Immature natural killer cell (primary cell): ENCODE measurements at places on chromosomes 2 and 18. TPM values are rescaled to one million over a fixed set of nuclear protein-coding genes. Genes with fewer than 3 reads are reported as not detected.

DNA sequence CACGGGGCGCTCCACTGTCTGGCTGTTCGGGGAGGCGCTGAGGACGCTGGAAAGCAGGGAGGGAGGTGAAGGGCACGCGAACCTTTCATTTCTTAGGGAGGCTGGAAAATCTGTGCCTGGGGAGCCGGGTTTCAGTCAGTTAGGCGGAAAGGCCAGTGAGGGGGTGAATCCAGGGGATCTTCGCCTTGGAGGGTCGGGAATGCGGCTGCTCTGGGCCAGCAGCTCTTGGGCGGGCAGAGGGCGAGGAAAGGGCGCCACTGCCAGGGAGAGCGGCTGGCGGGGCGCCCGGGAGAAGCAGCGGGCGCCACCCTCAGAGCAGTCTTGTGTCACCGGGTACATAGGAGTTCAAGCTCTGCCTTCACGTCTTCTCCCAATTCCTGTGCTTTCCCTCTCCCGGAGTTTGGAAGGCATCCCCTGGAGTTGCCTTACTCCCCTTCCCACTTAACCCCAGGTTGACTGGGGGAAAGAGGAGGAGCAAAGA lies 1.4 kb downstream of the CCDC85A start:
- peak overlapping the region; percentile 17 for H3K4me3 ChIP-seq
- no peak overlapping the region for H3K27ac ChIP-seq
- no peaks in the 10 kb centered on the region for H3K36me3 ChIP-seq
- H3K27me3 ChIP-seq, result peaks cover 27% of the 10 kb centered on the region

The TXNDC2 gene
- not detected for polyA plus RNA-seq

The DAPL1 gene
- polyA plus RNA-seq, result not detected

DNA sequence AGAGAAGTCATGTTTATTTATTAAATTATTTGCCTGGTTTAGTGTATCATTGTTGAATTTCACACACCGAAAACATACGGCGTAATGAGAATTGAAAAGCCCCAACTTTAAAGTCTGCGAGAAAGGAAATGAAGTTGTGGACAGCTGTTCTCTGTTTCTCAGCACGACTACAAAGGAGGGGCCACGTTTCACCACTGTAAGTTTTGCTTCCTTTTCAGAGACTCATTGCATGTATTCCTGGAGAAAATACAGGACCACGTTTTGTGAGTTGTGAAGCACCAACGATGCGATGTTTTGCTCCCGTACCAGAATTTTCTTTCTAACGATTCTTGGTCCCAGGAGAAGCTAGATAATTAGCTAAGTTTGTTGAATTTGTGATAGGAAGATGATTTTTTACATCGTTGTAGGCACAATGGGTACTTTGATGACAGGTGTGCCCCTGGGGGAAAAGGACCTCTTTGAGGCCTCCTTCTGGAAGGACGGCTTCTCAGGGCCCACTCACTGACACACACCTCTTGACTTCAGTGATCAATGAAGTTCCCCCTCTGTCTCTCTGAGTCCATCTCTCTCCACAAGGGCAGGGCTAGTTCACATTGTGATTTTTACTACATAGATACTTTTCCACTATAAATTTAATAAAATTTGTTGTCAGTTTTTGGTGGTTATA lies 23.7 kb upstream of the ACKR3 start:
- H3K36me3 ChIP-seq, result peaks cover 31% of the 10 kb centered on the region
- H3K27me3 ChIP-seq, result no peaks in the 10 kb centered on the region
- H3K27ac ChIP-seq, result peak overlapping the region; percentile 97
- peak overlapping the region; percentile 91 for H3K4me3 ChIP-seq
- peaks cover 98% of the 10 kb centered on the region for H3K4me1 ChIP-seq
- peak; percentile 48 for DNase-seq

The GDF7 gene
- polyA plus RNA-seq, result not detected

The SPC25 gene
- polyA plus RNA-seq, result 1.7 TPM

DNA sequence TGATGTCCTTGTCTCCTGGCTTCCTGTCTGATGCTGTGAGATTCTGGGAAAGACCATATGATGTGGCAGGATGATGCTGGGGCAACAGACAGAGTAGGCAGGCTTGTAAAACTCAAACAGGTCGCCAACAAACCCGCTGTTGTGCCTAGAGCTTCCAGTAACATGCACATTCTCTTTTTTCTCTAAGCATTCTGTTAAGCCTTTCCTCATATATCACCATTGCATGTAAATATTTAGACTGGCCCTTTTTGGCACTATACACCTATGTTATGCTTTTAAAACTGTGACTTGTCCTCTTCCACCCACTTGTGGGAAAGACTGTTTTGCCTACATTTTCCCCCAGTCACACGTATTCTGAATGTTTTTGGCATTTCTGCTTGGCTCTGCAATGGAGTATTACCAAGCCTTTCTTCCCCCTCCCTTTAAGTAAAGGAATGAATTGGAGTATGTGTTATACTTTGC lies 250.4 kb upstream of the TANK start:
- H3K36me3 ChIP-seq, result no peaks in the 10 kb centered on the region
- H3K4me3 ChIP-seq, result no peak overlapping the region
- DNase-seq, result no peak
- no peak overlapping the region for H3K27ac ChIP-seq
- peaks cover 4% of the 10 kb centered on the region for H3K27me3 ChIP-seq
- H3K4me1 ChIP-seq, result no peaks in the 10 kb centered on the region

DNA sequence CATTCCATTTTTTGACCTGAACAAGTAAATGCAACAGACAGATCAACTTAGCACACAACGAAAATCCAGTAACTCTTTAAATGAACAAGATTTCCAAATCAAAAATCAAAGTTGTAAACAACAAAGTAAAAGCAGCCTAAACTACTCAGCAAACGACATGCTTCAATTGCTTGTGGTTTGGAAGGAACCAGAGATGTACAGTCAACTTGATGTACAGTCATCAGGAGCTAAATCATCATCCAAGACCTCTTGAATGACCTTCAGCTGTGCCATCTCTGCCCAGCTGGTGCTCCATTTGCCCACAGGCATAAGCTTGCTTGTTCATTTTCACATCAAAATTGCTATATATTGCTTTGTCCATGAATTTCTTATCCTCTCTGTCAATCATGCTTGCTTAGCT lies 109.8 kb downstream of the UPP2 start:
- H3K27ac ChIP-seq, result no peak overlapping the region
- H3K36me3 ChIP-seq, result no peaks in the 10 kb centered on the region
- DNase-seq, result no peak
- H3K4me3 ChIP-seq, result no peak overlapping the region

- H3K27me3 ChIP-seq, result peaks cover 1% of the 10 kb centered on the region
- no peak for DNase-seq
- H3K4me3 ChIP-seq, result no peak overlapping the region
These were observed 184.9 kb downstream of the PDE1A start for GRCh38 chr2:182241936-182242335.

DNA sequence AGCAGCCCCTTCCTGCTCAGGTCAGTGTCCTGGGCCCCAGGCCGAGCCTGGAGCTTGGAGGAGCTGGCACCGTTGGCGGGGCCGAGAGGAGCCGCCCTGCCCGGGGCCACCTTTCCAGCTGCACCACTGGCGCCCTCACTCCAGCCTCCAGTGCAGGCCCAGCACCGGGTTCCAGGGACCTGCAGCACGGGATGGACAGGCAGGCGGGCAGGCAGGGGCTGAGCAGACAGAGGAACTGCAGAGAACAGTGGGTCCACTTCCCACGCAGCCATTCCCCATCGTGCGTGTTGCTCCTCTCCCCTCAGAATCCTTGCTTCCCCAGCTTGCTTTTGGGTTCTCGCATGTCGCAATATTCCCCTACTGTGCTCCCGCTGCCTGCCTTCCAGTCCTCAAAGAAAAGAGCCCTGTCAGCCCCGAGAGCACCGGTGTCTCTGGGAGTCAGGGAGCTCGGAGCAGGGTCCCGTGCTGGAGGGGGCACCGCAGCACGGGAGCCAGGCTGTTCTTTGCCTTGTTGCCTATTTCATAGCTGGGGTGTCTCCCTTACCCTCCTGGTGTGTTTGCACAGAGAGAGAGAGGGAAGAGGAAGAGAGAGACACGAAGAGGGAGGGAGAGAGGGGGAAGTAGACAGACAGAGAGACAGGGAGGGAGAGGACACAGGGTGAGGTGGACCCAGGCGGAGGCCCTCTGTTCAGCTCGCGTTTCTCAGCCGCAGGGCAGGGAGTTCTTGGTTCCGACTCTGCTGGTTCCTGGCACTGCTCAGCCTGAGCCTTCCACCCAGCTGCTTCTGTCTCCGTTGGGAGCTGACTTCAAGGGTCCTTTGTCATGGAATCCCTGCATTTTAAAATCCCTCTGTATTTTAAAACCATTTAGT lies 126.0 kb downstream of the MBP start:
- no peak for DNase-seq
- H3K27me3 ChIP-seq, result no peaks in the 10 kb centered on the region

DNA sequence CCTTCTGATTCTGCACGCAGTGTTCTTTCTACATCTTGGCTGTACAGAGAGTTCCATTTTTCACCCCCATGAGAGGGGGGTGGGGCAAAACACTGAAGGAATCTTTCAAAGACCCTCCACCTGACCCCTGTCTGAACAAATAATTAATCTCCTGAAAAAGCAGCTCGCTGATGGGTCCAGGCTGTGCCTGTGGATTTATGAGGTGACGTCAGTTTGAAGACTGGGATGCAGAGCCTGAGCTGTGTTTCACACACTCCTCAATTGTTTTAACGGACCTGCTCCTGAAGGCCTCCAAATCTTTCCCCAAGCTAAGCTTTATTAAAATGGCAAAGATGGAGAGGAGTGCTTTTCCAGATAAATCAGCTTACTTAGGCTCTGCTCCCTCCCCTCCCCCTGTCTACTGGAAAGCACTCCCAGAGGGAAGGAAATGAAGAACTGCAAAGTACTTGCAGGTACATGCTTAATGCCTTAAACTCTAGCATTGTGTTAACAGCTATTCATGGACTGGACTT lies 390.2 kb upstream of the TNP1 start:
- no peaks in the 10 kb centered on the region for H3K36me3 ChIP-seq
- H3K27me3 ChIP-seq, result peaks cover 11% of the 10 kb centered on the region
- DNase-seq, result no peak
- H3K4me3 ChIP-seq, result no peak overlapping the region

DNA sequence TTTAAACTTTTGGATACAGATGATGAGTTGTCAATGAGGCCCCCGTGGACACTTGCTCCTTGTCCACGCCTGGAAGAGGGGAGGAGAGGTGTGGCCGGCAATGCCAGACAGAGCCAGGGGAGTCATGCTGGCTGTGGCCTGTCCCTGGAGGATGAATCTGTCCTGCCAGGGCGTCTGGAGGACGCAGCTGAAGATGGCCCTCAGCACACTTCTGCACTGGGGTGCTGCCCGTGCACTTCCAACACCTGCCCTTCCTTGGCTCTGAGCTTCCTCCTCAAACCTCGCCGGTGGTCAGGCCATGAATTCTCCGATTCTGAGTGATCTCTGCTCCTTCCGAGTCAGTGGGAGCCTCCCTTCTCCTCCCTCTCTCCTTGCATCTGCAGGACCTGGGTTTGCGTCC lies 56.4 kb downstream of the KCNF1 start:
- no peak overlapping the region for H3K4me3 ChIP-seq
- no peaks in the 10 kb centered on the region for H3K4me1 ChIP-seq
- H3K27me3 ChIP-seq, result peaks cover 8% of the 10 kb centered on the region
- no peaks in the 10 kb centered on the region for H3K36me3 ChIP-seq

The TCF7L1 gene
- not detected for polyA plus RNA-seq

DNA sequence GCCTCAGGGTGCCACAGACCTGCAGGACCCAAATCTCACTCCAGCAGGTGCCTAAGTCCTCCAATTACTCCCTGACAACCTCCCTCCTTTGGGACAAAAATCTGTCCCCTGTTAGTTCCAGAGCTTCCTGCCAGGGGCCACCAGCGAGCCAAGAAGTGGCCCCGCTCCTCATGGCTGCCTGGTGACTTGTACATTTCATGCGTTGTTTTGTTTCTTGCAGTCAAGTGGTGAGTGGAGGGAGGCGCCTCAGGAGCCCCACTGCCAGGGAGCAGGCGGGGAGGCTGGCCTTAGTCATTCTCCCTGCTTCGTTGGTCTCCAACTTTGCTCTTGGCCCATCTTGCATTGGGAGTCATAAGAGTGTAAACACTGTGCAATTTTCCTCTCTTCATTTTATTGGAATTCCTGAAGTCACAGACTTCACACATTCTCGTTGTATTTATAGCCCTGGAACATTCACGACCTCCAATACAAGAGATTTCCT lies 81.3 kb downstream of the KCNF1 start:
- no peaks in the 10 kb centered on the region for H3K4me1 ChIP-seq
- H3K36me3 ChIP-seq, result no peaks in the 10 kb centered on the region
- no peak overlapping the region for H3K4me3 ChIP-seq
- no peak overlapping the region for H3K27ac ChIP-seq

DNA sequence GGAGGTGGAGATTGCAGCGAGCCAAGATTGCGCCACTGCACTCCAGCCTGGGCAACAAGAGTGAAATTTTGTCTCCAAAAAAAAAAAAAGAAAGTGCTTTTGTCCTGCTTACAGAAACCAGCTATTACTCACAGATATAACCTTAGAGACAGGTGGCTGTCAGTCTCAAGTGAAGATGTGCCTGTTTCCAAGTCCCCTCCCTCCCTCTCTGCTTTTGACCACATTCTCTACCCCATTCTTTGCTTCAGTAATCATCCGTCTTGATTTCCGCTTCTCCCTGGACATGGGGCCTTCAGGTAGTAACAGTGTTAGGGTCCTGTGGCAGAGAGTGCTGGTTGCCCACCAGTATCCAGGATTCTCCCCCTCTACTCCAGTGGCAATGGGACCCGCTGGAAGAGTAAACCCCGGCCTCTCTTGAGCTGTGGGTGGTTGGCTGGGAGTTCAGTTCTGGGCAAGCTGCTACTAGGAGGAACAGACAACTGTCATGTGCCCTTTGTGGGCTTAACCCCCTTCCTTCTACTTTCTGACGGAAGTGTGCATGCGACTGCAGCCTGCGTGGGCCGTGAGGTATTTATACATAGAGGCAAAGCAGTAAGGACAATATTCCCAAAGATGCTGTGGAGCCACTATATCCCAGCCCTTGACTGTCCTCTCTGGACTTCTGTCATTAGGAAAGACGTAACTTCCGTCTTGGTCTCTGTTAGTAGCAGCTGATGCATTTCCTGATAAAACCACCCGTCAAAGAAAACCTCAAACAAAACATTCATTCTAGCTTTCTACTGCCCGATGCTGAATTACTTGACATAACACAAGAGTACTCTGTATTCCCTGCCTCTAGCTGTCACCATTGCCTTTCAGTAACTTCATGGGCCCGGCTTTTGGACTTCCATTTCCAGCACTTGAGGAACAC lies 17.8 kb downstream of the PDCL3 start:
- H3K27ac ChIP-seq, result peak overlapping the region; percentile 100
- peak overlapping the region; percentile 79 for H3K4me3 ChIP-seq
- peak; percentile 83 for DNase-seq
- peaks cover 13% of the 10 kb centered on the region for H3K36me3 ChIP-seq

The DSG1 gene
- polyA plus RNA-seq, result not detected

- H3K4me3 ChIP-seq, result no peak overlapping the region
- H3K4me1 ChIP-seq, result no peaks in the 10 kb centered on the region
- DNase-seq, result no peak
- H3K27ac ChIP-seq, result no peak overlapping the region
- no peaks in the 10 kb centered on the region for H3K27me3 ChIP-seq
- no peaks in the 10 kb centered on the region for H3K36me3 ChIP-seq
These were observed 188.8 kb downstream of the PTPRM start for GRCh38 chr18:7755753-7756475.

The SLC30A3 gene
- not detected for polyA plus RNA-seq

The GALNT3 gene
- polyA plus RNA-seq, result 7.6 TPM
